Panc1 (cell line): ENCODE measurements at places on chromosomes 2 and 18.
A peak's percentile ranks its signal among the peaks of the same experiment; 100 is the strongest.

GRCh38 chr2:120262761-120263428, 10.2 kb downstream of the RALB start:
- no peak for DNase-seq

GRCh38 chr18:10530852-10531251, 5.0 kb downstream of the NAPG start:
- no peak for DNase-seq

- DNase-seq = no peak
Observed at GRCh38 chr18:12283256-12283655, 24.8 kb upstream of the TUBB6 start.

DNA sequence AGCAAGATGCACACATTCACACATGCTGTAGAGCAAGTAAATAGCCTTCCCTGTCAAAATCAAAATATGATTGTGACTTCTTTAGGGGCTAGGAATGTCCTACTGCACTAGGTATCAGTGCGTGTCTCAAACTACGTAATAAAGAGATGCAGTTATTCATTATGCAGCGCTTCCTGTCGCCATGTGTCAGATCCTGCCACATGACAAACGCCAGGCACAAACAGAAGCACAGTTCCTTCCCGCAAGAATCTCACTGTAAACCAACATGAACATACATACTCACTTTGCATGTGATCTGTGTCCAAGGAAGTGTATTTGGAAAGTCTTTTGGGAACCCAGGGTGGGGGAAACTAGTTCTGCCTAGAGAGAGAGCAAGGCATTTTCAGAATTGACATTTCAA, 599.9 kb downstream of the RNF144A start:
- no peak for DNase-seq

DNA sequence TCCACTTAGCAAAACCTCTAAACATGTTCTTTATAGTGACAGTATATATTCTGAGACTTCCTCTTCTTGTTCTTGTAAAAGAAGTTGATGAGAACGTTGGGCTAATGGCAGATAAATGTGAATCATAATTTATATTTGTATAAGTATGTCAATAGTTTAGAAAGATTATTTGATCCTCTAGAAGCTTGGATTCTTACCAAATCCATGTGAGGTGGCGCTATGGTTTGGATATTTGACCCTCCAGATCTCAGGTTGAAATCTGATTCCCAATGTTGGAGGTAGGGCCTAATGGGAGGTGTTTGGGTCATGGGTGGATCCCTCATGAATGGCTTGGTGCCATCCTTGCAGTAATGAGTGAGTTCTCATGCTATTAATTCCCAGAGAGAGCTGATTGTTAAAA, 29.8 kb upstream of the SCN1A start:
- no peak for DNase-seq

- no peak for DNase-seq
Observed at GRCh38 chr2:106140913-106141312, 53.2 kb downstream of the UXS1 start.

- no peak for DNase-seq
Observed at GRCh38 chr2:166115589-166115988, 12.2 kb downstream of the SCN1A start.

DNA sequence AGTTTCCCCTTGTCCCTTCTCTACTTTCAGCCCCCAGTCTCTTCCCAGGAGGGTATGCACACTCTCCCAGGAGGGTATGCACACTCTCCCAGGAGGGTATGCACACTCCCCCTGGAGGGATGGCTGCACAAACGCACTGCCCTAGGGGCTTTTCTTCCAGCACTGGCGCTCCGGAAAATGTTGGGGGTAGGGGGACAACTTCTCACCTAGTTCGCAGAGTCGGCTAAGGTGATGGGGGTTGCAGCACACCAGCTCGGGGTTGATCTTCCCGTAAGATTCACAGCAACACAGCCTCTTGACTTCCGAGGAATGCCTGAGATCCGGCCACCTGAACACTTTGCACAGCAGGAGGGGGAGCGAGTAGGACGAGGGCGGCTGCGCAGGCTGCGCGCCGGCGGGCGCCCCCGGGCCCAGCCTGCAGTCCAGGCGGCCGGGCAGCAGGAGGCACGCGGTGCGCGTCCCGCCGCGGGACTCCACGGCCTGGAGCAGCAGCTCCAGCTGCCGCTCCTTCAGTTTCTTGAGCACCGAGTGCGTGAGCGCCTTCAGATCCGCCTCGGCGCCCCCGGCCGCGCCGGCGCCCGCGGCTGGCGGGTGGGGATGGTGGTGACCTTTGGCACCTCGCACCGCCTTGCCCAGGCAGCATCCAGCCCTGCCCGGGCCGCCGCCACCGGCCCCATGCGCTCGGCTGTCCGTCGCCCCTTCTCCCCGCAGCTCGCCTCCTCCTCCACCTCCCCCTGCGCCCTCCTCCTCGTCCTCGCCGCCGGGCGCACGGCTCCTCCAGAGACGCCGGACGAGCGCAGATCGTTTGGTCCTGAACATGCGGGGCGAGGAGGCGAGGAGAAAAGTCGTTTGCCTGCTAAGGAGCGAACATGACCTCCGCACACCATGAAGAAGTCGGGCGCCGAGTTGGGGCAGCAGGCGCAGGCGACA, 894 bp downstream of the SMAD7 start:
- no peak for DNase-seq

- no peak for DNase-seq
Observed at GRCh38 chr18:61612517-61612916, 279.3 kb downstream of the CDH20 start.

- peak; percentile 27 for DNase-seq
Observed at GRCh38 chr2:112884869-112885505, 26.0 kb upstream of the IL37 start.

DNA sequence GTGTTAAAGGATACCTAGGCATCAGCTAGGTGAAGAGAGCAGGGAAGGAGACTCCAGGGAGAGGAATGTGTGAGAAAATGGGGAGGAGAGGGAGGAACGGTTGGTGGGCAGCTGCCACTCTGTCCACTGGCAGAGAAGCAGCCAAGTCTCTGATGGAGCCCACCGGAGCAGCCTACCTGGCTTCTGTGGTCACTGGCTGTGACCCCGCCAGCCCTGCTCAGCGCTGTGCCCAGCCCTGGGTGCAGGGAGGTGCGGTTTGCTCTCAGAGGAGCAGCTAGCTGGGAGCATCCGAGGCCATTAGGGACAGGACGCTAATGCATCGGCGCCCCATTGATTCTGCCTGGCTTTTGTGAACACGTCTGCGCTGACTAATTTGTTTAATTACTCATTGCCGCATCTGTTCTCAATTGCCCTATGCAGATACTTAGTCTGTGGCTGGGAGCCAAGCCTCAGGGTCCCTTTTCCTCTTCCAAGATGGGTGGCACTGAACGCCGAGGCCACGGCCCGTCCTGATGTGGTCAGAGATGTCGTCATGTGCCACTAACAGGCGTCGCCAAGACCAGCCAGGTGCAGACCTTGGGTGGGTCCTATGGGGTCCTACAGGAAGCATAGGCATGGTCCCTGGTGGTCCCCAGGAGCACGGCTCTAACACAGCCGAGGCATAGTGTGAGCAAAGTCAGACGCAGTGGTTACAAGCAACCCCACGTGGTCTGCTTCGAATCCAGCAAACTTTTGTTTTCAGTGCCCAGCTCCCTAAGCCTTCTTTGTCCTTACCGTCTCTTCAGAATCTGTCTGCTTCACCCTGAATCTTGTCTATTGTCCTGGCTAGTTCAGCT, 82.0 kb downstream of the RRM2 start:
- no peak for DNase-seq

GRCh38 chr2:242075168-242075567, 205.6 kb downstream of the RTP5 start:
- DNase-seq = no peak

DNA sequence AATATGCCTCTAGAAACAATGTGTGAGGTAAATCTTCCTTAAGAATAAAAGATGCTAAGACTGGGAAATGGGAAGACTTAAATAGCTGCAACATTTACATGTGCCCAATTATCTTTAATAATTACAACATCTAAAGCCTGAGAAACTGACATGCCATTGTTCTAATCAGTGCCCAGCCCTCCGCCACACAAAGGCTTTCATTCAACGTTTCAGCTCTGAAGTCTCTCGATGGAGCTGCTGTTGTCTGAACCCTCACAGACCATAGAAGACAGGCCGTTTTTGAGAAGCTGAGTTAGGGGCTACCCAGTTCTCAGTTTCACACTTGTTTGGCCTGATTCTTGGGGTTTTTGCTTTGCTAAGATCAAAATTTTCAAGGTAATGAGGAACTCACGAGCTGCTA, 315.4 kb upstream of the CHST9 start:
- no peak for DNase-seq

GRCh38 chr2:30248791-30249190, 17.5 kb downstream of the LBH start:
- no peak for DNase-seq

DNA sequence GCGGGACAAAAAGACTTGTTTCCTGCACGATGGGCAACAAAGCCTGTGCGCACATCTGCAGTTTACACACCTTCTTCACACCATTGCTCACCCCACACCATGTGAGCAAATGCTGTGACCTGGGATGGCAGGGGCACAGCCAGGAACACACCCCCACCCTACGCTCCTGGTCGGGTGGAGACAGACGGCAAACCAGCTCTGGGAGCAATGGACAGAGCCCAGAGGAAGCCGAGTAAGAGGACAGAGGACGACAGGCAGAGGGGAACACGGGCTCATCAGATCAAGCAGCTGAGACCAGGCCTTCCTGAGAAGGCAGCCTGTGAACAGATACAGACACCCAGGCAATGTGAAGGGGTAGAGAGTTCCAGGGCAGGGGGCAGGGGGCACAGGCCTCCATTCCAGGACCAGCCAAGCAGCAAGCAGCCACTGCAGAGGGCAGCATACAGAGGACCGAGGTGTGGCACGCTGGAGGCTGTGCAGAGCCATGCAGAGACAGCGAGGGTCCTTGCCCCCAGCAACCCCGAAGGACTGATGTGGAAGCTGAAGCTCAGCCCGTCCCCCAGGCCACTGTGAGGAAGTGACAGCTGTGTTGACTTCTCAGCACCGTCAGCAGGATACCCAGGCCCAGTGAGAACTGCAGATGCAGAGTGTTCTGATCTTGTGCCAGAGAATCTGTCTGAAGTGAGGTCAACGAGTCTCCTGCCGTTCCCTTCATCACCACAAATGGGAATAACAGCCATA, 46.2 kb downstream of the PARD6G start:
- DNase-seq = no peak

GRCh38 chr2:210548878-210549384, 7.5 kb upstream of the CPS1 start:
- no peak for DNase-seq

DNA sequence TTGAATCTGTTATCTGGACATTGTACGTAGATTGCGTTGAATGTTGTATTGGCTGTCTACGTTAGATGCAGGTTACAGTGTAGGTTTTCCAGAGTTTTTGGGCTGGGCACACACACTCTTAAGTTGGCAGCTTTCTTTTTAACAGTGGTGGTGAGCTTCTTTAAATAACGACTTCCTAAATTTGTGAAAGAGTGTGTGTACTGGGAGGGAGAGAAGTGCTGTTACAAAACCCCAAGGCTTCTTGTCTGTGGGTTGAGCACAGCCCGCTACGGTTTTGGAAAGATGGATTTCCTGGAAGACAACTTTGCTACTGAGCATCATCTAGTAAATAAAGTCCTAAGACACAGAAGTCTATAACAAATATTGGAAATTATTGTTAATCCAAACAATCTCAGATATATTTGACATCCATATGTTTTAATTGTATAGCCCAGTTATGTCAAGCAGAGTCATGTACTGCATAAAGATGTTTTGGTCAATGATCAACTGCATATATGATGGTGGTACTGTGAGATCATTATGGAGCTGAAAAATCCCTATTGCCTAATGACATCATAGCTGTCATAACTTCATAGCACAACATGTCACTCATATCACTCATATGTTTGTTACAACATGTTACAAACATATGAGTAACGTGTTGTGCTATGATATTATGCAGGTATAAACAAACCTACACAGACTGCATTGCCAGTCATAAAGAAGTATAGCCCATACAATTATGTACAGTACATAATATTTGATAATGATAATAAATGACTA, 7.9 kb upstream of the THUMPD2 start:
- no peak for DNase-seq

DNA sequence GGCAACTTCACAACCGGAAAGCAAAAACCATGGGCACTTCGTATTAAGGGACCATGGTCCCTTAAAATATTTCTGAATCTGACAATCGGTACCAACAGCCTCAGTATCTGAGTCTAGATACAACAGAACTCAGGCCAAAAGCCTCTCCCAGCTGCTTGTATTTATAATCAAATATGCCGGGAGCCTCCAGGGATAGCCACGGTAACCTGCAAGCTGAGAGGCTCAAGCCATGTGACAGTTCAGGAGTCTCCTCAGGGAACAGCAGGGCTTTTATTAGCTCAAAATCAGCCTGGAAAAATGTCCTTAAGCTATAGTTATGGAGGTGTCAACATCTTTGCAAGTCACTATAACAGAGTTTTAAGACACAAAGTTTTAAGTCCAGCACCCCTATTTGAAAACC, 352.8 kb upstream of the GYPC start:
- DNase-seq = no peak

- DNase-seq = no peak
Observed at GRCh38 chr2:196586511-196586991, 53.0 kb upstream of the CCDC150 start.

DNA sequence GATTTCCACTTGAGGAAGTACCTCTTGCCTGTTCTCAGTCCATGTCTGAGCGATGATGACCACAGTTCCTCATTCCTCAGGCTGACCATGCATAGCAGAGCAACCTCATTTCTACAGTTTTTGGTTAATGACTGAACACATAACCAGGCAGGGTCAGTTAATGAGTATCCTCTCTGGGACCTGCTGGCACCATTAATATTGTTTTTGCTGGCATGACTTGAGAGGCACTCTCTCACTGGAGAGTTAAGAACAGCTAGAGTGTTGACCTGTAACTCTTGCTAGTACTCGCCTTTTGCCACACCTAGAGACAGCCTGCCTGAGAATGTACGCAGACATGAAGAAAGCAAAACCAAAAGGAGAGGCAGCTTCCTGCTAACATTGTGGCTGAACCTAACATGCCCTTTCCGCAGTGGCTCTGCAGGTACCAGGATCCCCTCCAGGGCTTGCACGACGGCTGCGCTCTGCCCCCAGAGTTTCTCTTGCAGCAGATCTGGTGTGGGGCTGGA, 23.9 kb downstream of the PECR start:
- no peak for DNase-seq

DNA sequence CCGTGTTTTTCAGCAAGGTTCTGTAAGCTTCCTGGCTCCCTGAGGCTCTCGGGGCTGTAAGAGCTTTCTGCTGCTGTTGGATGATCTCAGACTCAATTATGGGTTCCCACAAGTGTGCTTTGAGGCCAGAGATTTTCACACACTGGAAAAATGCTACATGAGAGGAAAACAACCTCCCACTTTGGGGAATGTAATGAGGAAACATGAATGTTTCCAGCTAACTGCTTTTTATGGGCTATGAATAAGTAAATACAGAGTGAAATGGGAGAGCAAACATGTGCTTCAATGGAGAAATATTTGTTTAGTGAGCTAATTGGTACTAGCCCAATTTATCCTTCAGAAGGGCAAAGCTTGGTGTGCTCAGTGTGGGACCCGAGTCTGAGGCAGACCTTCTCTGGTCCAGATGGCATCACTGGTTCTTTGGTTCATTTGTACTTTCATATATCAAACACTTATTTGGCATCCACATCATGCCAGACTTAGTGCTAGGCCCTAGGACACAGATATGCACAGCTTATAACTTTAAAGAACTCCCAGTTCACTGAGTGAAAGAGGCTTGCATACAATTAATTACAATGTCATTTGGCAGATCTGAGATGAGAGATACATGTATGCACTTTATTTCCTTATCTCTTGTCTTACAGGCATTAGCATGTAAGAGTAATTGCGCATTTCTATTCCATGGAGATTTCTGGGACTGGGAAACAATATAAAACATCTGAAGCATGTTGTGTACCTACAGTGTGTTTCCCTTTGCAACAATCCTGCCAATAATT, 248.8 kb downstream of the RDH14 start:
- DNase-seq = no peak

GRCh38 chr18:77178559-77178958, 46.0 kb upstream of the MBP start:
- no peak for DNase-seq
